ENCODE measurements at places on chromosomes 12 and 14.

DNA sequence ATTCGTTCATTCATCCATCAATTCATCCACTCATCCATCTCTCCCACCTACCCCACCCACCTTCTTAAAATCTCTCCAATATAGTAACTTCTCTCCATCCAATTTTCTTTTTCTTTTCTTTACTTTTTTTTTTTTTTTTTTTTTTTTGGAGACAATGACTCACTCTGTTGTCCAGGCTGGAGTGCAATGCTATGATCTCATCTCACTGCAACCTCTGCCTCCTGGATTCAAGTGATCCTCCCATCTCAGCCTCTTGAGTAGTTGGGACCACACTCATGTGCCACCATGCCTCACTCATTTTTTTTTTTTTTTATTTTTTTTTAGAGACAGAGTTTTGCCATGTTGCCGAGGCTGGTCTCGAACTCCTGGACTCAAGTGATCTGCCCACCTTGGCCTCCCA is 118.4 kb downstream of the SUDS3 start:
- DNase-seq, result no peak

DNA sequence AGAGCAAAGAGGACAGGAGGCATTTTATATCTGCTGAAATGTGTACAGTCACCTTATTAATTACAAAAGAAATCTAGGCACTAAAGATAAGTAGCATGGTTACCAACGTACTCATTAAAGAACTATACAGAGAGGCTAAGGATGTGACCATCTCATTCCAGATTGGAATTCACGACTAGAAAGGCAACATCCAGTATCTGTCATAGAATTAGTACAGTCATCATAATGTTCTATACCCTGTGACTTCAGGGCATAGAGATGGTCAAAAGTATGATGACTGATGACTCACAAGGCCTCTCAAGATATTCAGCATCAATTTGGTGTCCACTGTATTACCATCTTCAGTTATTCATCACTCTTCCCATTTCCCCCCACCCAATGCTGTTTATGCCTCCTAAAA is 144.0 kb upstream of the PLEKHG7 start:
- DNase-seq, result no peak

DNA sequence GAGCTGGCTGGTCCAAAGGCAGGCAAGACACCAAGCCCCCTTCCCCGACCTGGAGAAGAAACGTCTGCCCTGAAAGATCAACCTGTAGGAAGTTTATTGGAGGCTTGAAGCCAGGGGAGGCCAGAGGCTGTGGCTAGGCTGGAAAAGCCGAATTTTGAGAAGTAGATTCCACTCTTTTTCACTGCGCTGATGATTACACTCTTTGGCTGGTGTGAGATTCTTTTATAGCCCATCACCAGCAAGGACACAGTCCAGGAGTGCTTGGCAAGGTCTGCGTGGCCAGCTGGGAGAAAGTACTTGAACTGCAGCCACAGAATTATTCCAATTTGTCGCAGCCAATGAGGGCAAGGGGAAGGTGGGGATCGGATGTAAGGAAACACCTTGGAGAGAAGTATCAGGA is 45.0 kb downstream of the SYNE3 start:
- no peak for DNase-seq

DNA sequence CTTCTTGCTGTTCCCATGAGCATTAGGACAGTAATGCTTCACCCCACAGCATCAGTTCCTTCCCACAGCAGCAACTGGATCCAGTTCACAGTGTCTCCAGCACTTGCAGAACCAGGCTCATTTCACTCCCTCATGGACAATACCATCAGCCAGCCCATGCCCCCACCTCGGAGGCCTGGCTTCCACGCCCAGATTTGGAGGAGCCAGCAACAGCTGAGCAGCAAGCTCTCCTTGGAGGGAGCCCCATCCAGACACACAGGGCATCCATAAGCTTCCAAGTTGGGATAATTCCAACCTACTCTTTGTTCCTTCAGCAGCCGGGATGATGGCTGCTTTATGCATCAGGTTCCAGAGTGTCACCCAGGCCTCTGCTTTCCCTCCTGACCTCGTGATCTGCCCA is 250.0 kb downstream of the GLT1D1 start:
- no peak for DNase-seq

DNA sequence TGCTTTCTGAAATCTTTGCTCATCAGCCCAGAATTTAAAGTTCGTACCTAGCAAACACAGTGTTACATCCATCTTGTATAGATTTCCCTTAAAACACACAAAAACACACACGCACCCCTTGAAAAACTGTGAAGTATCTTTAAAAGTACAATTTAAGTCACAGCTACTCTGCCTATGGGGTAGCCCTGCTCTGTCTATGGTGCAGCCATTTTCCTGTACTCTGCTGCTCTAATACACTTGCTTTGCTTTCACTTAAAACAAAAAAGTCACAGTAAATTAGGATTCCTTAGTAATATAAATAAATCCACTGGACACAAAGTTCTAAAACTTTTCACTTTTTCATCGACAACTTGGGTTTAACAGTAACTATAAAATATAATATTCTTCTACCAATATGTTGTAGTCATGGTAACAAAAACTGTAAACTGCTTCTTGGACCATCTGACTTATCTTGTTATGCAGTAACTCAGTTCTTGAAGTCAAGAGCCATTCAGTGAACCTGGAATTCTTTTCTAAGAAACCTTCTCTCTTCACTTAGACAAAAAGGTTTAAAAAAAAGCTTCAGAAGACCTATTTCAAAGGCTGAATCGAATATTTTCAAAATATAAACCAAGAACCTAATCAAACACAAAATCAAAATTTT is 63.5 kb downstream of the MED13L start:
- no peak for DNase-seq

DNA sequence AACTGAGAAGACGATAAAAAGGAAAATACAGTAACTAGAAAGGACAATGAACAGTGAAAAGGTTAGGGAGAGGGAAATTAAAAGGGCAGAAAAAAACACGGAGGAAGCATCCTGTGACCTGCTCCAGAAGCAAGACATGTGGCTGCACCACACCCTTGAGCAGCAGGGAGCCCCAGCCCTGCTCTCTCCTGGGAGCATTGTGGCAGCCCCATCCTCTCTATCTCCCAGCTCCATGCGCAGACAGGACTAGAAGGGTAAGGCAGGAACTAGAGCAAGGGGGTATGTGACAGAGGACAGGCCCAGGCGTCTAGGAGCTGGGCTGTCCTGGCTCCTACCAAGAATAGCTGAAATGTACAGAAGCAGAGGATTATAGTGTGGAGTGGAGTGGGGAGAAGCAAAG is 38.6 kb upstream of the SMUG1 start:
- DNase-seq, result no peak

DNA sequence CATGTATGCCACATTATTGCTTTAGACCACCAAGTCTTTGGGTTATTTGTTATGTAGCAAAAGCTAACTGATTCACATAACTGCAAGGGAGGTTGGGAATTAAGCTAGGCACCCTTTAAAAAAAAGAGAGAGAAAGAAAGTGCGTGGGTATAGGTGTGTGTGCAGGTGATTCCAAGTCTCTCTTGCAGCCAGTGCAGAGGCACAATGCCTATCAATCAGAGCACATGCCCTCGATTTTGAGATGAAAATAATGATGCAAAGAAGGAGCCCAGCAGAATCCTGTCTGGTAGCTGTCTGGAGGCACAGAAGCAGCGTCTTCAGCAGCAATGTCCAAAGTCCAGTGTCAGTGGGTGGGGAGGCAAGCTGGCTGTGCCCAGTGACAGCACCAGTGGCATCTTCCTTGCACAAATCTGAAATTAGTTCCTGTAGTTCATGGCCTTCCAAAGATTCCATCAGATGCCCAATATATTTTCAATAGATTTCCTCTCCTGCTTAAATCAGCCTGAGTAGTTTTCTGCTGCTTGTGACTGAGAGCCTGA is 62.4 kb upstream of the TBPL2 start:
- DNase-seq, result no peak

- no peak for DNase-seq
These were observed 136.8 kb downstream of the ANKS1B start for GRCh38 chr12:99847936-99848335.

DNA sequence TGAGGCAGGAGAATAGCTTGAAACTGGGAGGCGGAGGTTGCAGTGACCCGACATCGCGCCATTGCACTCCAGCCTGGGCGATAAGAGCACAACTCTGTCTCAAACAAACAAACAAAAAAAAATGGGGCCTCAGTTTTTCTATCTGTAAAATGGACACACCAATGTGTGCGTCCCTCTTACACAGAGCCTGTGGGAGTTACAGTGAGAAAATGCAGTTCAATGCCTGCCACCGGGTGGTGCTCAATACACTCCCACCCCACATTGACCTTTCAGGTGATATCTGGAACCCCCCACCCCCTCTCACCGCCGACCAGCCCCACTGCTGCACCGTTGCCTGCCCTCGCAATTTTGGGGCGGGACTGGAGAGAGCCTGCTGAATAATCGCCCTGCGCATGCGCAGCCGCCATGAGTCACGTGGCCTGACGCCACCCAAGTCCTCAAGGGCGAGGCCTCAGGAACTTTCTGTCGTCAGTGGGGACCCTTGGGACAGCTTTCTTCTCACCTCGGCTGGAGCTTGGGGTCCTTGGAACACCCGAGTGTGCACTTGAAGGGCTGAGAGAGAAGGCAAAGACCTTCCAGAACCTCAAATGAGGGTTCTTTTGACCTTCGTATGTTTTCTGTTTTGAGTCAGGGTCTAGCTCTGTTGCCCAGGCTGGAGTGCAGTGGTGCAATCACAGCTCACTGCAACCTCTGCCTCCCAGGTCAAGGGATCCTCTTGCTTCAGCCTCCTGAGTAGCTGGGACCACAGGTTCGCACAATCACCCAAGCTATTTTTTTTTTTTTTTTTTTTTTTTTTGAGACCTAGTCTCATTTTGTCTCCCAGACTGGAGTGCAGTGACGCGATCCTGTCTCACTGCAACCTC is 14.6 kb upstream of the CABP1 start:
- no peak for DNase-seq

DNA sequence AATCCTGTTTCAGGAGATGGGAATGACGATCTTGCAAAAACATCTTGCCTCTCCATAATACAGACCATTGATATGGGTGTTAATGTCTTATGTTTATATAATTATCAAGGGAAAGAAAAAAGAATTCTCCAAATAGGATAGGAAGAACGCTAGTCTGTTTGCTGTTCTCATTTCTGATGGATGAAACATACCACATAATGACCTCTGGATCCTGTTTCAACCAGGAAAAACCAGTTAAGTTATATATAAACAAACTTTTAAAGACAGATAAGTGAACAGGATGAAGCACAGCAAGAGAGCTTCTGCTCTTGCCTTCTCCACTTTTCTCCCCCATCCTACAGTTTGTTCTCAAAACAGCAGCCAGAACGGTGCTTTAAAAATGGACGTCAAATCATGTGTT is 27.8 kb downstream of the COQ6 start:
- no peak for DNase-seq

- DNase-seq, result no peak
These were observed 47.8 kb downstream of the HECTD1 start for GRCh38 chr14:31159682-31160296.

- DNase-seq, result no peak
These were observed 170.9 kb upstream of the PDE3A start for GRCh38 chr12:20197411-20197810.

- no peak for DNase-seq
These were observed 14.1 kb downstream of the RILPL1 start for GRCh38 chr12:123519141-123520001.

GRCh38 chr14:48991141-48991540 is 595.0 kb downstream of the RPS29 start:
- no peak for DNase-seq

Measured in stimulated activated CD4-positive, alpha-beta T cell treated with anti-CD3 and anti-CD28 coated beads, TNF-alpha, amount 100 ng/mL, for 1 hour (primary cell).